ENCODE measurements at places on chromosomes 3 and 15. TPM values are rescaled to one million over a fixed set of nuclear protein-coding genes. Genes with fewer than 3 reads are reported as not detected.

- H3K27me3 ChIP-seq, result no peaks in the 10 kb centered on the region
- H3K27ac ChIP-seq, result peak overlapping the region; percentile 8
- H3K4me1 ChIP-seq, result no peaks in the 10 kb centered on the region
- H3K4me3 ChIP-seq, result no peak overlapping the region
- peak; percentile 29 for DNase-seq
- no peaks in the 10 kb centered on the region for H3K36me3 ChIP-seq
Observed at GRCh38 chr15:89666184-89666857, 11.1 kb upstream of the KIF7 start.

DNA sequence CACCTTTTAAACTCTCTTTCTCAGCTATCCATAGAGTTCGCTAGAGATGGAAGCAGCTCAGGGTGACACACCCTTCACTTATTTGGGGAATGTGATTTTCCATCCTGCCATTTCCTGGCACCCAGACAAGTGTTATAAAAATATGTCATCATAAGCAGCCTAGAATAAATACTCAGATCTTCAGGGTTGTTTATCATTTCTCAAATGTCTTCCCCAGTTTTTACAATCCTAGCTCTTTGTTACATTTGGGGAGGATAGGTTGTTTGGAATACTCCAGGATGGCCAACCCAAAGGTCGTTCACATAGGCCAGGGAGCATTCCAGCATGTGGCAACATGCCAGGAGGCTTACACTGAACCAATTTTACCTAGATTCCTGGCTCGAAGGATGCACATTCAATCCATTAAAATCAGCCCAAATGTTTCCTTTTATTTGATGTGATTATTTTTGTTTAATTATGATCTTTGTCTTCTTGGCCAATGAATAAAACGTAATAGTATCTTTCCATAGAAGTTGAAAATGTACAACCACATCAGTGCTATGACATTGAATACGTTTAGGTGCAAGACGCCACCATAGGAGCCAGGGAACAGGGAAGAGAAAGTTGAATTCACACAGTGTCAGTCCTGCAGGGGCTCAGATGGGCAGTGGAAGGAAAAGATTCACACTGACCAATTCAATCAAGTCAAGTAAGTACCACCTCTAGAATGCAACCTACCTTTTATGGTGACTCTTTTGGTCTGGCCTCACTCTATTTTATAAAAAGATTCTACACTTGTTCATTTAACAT is 537.7 kb upstream of the MDFIC2 start:
- H3K27me3 ChIP-seq, result no peaks in the 10 kb centered on the region
- no peaks in the 10 kb centered on the region for H3K36me3 ChIP-seq
- no peak overlapping the region for H3K4me3 ChIP-seq
- peak; percentile 95 for DNase-seq
- no peak overlapping the region for H3K27ac ChIP-seq

DNA sequence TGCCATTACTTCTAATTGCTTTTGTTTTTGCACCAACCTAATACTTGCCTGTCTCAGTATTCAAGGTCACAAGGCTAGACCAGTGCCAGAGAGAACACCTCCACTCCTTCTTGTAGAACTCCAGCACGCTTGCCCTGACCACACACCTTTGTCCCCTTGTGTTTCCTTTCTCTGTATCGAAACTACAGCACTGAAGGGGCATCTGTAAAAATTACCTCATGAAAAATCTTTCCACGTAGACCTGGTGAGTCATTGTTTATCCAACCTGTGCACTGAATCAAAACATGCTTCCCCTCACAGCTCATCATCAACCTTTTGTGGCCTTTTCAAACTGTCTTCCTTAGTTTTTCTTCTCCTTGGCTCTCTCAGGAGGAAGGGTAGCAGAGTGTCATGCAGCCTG is 259.5 kb downstream of the THRB start:
- H3K4me1 ChIP-seq, result no peaks in the 10 kb centered on the region
- H3K4me3 ChIP-seq, result no peak overlapping the region
- no peak overlapping the region for H3K27ac ChIP-seq
- DNase-seq, result no peak

The CYP1A1 gene
- 0.45 TPM for total RNA-seq

DNA sequence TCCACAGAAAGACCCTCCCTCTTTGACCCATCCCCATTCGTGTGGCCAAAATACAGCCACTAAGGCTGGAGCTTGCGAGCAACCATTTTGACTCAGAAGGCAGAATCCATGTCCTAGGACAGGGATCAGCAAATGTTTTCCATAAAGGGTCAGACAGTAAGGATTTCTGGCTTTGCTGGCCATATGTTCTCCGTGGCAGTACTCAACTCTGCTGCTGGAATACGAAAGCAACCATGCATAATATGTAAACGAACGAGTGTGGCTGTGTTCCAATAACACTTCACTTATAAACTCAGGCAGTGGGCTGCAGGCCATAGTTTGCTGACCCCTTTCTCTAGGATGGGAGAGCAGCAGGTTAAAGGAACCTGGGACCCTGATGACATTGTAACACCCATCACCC is 77.6 kb upstream of the WNT5A start:
- H3K27me3 ChIP-seq, result no peaks in the 10 kb centered on the region
- H3K36me3 ChIP-seq, result no peaks in the 10 kb centered on the region
- no peak overlapping the region for H3K27ac ChIP-seq
- peak; percentile 12 for DNase-seq

The IGSF10 gene
- total RNA-seq, result 0.18 TPM

GRCh38 chr15:78879517-78880241 is 7.0 kb downstream of the MORF4L1 start:
- H3K4me3 ChIP-seq, result peak overlapping the region; percentile 8
- peak; percentile 20 for DNase-seq
- no peaks in the 10 kb centered on the region for H3K27me3 ChIP-seq
- H3K36me3 ChIP-seq, result peaks cover 26% of the 10 kb centered on the region
- peak overlapping the region; percentile 24 for H3K27ac ChIP-seq

- no peaks in the 10 kb centered on the region for H3K36me3 ChIP-seq
- peak; percentile 54 for DNase-seq
- H3K4me3 ChIP-seq, result no peak overlapping the region
- H3K27ac ChIP-seq, result no peak overlapping the region
- H3K4me1 ChIP-seq, result peaks cover 10% of the 10 kb centered on the region
Observed at GRCh38 chr15:58139276-58139988, 1.3 kb downstream of the AQP9 start.

The EFHB gene
- 1.0 TPM for total RNA-seq

GRCh38 chr3:138949445-138950005 is 2.5 kb downstream of the FOXL2NB start:
- no peak overlapping the region for H3K27ac ChIP-seq
- DNase-seq, result no peak
- peaks cover 11% of the 10 kb centered on the region for H3K4me1 ChIP-seq
- H3K36me3 ChIP-seq, result no peaks in the 10 kb centered on the region
- H3K27me3 ChIP-seq, result peaks cover 100% of the 10 kb centered on the region

The EPHB1 gene
- total RNA-seq, result 0.56 TPM

- H3K36me3 ChIP-seq, result no peaks in the 10 kb centered on the region
- peaks cover 45% of the 10 kb centered on the region for H3K4me1 ChIP-seq
- DNase-seq, result no peak
- H3K27ac ChIP-seq, result peak overlapping the region; percentile 44
- no peak overlapping the region for H3K4me3 ChIP-seq
Observed at GRCh38 chr3:128336337-128337156, 130.1 kb downstream of the DNAJB8 start.

The C2CD4A gene
- total RNA-seq, result not detected

The NECTIN3 gene
- total RNA-seq, result 22.8 TPM

DNA sequence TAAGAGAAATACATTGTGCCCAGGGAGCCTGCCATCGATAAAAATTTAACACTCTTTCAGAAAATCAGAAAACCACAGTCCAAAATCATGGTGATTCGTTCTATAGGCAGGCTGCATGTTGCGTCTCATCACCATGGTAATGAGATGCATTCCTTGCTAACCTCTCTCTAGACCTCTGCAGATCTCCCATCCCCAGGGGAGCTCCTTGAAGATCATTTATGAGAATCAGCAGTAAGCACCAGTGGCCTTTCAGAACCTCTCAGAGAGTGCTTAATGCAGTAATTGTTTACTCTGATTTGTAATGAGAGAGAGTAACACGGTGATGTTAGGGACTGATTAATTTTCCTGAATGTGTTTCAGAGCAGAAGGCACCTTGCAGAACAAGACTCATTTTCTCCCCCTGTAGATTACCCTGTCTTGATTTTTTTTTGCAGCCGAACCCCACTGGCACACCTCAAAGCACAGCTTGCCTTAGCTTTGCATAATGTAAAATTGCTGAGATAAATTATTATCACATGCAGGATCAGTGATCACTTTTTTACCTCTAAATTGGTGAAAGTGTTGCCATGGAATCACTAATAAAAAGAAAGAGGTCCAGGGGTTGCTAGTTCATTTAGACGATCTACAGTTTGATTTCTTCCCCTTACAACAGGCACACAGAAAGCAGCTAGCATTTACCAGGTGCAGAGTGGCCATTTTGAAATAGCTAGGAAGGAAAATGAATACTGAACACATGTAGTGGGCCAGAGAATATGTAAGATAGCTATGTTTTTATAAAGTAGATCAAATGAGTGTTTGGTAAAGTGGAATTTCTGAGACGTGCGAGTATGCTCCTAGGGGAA is 98.9 kb upstream of the CHL1 start:
- DNase-seq, result no peak
- no peaks in the 10 kb centered on the region for H3K36me3 ChIP-seq
- H3K4me1 ChIP-seq, result no peaks in the 10 kb centered on the region
- no peaks in the 10 kb centered on the region for H3K27me3 ChIP-seq

The DUOXA2 gene
- total RNA-seq, result not detected

DNA sequence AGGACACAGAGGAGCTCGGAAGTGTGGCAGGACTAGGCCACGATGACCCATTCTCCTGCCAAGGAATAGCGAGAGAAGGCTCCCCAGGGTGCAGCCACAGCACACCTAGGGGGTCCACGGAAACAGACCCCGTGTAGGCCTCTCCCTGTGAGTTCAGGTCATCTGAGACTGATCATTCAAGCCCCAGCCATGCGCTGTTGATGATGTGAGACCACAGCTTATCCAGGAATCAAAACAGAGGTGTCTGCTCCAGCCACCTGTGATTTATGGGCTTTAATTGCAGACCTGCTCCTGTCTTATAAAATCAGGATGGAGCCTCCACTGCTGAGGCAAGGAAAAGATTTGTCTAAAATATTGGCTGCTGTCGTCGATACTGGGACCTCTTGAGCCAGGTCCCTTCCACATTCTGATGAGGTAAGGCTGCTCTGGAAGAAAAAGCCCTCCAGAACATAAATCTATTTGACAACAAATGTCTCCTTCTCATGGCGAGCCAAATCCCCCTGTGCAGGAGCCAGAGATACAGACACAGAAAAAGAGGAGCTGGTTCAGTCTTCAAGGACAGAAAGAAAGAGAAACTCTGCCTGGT is 186.7 kb downstream of the TJP1 start:
- H3K27me3 ChIP-seq, result no peaks in the 10 kb centered on the region
- H3K4me1 ChIP-seq, result no peaks in the 10 kb centered on the region
- DNase-seq, result no peak
- H3K36me3 ChIP-seq, result no peaks in the 10 kb centered on the region
- no peak overlapping the region for H3K4me3 ChIP-seq

GRCh38 chr3:46825450-46825849 is 37.8 kb downstream of the MYL3 start:
- DNase-seq, result no peak
- H3K4me1 ChIP-seq, result no peaks in the 10 kb centered on the region
- H3K36me3 ChIP-seq, result peaks cover 67% of the 10 kb centered on the region
- no peak overlapping the region for H3K27ac ChIP-seq
- H3K4me3 ChIP-seq, result no peak overlapping the region

- no peak overlapping the region for H3K4me3 ChIP-seq
- H3K27ac ChIP-seq, result no peak overlapping the region
- no peaks in the 10 kb centered on the region for H3K36me3 ChIP-seq
- H3K4me1 ChIP-seq, result no peaks in the 10 kb centered on the region
- no peaks in the 10 kb centered on the region for H3K27me3 ChIP-seq
Observed at GRCh38 chr3:38969317-38970235, 82.2 kb downstream of the SCN11A start.

The ACKR2 gene
- total RNA-seq, result 0.15 TPM

GRCh38 chr15:100686021-100686724 is 83.8 kb downstream of the ASB7 start:
- no peak overlapping the region for H3K27ac ChIP-seq
- DNase-seq, result no peak
- no peaks in the 10 kb centered on the region for H3K36me3 ChIP-seq

DNA sequence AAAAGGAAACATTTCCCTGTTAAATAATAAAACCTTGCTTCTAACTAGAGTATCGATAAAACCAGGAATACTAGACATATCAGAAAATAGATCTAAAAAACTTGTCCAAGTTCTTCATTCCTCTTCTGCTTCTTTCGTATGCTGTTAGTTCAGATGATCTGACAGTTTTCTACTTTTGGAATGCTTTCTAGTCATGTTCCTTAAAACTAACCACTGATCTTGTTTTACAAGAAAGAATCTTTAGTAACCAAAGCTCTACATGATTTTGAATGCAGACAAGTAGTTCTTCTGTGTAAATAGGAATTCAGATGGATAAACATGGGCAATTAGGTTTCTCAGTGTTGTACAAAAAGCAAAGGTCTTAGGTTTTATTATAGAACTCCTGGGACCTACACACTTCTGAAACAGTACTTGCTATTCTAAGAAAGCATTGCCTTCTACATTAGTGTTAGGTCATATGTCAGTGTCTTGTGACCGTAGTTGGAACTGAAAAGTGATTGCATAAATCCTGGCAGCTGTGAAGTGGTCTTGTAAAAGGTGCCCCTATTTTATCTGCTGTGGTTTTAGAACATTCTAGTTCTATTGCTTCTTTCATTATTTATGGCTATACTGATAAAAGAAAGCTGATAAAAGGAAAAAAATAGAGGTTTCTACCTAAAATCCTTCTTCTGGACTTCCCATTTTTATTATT is 40.7 kb downstream of the SNRK start:
- peak overlapping the region; percentile 73 for H3K27ac ChIP-seq
- H3K4me3 ChIP-seq, result no peak overlapping the region
- H3K36me3 ChIP-seq, result no peaks in the 10 kb centered on the region
- no peaks in the 10 kb centered on the region for H3K27me3 ChIP-seq
- peak; percentile 51 for DNase-seq

The PRR23E gene
- not detected for total RNA-seq

The PIF1 gene
- 70.9 TPM for total RNA-seq

The TMIE gene
- 0.85 TPM for total RNA-seq

DNA sequence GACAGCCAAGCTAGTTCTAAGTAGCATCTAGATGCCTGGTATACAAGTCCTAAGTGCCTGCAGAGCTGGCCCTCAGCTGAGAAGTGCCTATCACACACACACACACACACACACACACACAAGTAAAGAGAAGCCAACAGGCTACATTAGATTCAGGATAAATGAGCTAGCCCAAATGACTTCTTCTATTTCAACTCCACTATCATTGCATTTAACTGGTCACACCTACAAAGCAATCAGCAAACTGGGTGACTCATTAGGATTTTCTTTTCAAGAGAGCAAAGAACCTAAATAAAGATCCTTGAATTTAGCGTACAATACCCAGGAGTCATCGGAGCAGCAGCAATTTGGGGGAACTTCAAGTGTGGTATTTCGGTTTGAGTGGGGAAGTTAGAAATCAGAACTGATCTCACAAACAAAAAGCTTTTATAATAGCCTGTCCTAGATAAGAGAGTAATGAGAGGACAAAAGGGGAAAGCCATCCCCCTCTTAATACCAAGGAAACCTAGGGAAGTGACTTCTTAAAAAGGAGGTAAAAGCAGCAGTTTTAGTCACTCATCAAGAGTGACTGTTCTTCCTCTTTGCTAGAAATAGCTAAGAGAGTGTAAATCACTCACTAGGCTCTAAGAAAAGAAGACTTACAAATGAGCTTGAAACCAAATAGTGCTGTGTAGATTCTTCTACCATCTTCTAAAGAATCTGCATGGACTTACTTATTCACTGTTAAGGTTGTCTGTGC is 112.7 kb downstream of the TNIK start:
- peak overlapping the region; percentile 63 for H3K27ac ChIP-seq
- no peak overlapping the region for H3K4me3 ChIP-seq
- H3K27me3 ChIP-seq, result no peaks in the 10 kb centered on the region
- peaks cover 32% of the 10 kb centered on the region for H3K4me1 ChIP-seq
- H3K36me3 ChIP-seq, result no peaks in the 10 kb centered on the region

GRCh38 chr3:186406669-186407635 is 44.9 kb upstream of the DGKG start:
- no peak for DNase-seq
- no peaks in the 10 kb centered on the region for H3K27me3 ChIP-seq

All from cardiac muscle cell (in vitro differentiated cells and primary cell).